Stimulated activated CD4-positive, alpha-beta T cell treated with anti-CD3 and anti-CD28 coated beads, TNF-alpha, amount 100 ng/mL, for 4 hours (primary cell): ENCODE measurements at places on chromosomes 6 and 20.

GRCh38 chr6:118867181-118867580 is 26.8 kb upstream of the ASF1A start:
- no peak for DNase-seq

DNA sequence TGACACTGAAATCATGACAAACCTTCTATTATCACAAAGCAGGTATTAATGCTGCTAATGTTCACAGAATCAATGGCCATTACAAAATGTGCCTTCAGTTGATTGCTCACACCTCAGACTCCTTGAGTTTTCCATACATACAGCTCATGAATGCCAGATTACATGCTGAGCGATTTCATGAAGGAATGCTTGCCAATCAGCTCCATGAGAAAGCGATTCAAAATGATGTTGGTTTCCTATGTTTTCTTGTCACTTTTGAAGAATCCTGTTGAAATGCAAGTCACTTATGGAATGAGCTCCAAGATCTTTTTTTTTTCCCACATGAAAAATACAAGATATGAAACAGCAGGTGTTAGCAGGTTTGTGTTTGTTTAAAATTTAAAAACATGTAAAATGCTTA is 71.4 kb upstream of the SHLD1 start:
- no peak for DNase-seq

- DNase-seq, result no peak
These were observed 13.9 kb downstream of the JARID2 start for GRCh38 chr6:15259766-15260098.

GRCh38 chr6:16823718-16824352 is 62.6 kb upstream of the ATXN1 start:
- no peak for DNase-seq

DNA sequence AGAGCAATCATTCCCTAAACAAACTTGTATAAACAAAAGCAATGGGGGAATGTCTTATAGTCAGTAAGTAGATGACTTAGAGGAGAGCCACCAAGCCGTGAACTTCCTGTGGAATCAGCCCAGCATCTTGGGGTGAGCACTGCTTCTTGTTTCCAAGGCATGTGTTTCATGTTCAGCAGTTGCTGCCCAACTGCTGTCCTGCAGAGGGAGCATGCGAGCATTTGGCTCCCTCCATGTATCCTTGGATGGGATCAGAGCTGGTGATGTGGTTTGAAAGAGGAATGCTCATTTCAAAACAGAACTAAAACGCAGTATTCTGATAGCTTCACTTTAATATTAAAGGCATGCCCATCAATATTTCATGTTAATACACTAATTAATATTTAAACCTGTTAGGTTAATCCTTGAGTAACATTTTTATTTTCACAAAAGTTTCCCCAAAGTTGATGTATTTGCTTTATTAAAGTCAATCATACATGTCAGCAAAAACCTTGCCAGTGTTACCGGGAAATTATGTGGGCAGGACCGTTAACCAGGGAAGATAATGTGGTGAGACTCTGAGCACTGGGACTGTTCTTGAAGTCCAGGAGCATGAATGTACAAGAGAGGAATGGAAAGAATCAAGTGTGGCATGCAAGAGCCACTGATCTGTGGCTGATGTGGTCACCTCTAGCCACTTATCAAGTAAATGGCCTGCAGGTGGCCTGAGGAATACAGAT is 172.1 kb upstream of the GGTLC1 start:
- no peak for DNase-seq

DNA sequence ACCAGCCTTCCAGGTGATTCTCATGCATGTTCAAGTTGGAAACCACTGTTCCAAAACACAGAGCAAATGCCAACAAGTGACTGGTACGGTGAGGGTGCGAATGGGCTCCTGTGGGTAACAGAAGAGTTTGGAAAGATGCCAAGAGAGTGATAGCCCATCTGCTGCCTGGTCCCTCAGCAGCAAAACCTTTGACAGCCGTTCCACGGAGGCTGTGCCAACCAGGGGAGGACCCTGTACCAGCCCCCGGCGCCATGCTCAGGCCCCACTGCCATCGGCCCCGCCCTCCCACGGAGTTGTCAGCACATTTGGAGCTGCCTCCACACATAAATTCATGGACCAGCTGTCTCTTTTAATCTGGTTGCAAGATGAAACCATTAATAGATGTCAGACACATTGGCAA is 4.4 kb upstream of the PTPRT start:
- no peak for DNase-seq

DNA sequence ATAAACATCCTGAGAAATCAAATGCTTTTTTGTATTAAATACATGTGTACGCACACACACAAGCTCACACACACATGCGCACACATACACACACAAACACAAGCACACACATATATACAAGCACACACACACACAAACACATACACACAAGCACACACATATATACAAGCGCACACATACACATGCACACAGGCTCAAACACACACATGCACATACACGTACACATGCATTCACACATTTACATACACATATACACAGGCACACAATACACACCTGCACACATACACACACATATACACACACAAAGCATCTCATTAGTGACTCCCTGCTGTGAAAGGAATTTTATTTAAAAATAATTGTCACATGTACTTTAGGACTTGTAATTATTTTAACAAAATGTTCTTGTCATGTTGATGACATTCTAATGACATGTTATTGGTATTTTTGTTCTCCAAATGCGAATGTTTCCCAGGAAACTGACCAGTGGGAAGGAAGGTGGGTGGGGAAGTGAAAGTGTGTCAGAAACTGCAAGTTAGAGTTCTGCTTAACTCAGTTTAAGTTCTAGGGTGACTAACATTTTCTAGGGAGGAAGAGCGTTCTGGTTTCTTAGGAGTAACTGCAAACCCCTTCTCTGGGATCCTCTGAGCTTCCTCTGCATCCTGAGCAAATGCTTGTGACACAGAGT is 113.9 kb upstream of the ZNF217 start:
- no peak for DNase-seq

DNA sequence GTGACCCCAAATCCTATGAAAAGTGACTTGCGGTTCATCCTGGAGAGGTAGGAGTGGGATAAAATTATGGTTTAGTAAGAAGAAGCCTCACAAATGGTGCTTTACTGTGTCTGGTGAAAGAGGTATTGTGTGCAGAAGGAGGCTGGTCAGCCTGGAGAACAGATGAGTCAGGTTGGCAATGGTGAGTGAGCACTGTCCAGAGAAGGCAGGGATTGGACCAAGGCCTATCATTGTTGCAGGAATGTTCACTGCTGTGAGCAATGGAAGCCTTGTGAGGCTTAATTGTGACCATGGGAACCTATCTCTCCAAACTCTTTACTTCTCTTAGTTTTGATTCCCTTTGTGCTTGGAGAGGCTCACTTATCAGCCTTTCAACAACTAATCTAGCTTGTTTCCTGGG is 89.0 kb upstream of the KCNK16 start:
- DNase-seq, result no peak

- no peak for DNase-seq
These were observed 43.4 kb downstream of the CPXM1 start for GRCh38 chr20:2757001-2757400.

DNA sequence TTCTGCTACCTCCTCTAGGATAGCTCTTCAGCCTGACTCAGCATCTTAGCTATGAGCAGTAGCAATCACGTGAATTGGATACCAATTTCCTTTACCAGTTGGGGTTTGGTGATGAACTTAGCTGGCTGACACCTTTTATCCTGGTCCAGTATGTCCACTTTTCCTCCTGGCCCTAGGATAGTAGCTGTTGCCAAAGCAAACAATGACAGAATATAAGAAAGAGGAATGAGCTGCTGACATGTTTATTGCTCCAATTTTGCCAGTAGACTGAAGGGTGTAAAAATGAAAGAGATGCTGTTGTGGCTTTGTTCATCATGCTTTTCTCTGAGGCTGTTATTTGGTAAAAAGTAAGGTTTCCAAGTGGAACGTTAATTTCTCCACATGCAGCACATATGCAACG is 168.3 kb upstream of the JAG1 start:
- DNase-seq, result no peak

DNA sequence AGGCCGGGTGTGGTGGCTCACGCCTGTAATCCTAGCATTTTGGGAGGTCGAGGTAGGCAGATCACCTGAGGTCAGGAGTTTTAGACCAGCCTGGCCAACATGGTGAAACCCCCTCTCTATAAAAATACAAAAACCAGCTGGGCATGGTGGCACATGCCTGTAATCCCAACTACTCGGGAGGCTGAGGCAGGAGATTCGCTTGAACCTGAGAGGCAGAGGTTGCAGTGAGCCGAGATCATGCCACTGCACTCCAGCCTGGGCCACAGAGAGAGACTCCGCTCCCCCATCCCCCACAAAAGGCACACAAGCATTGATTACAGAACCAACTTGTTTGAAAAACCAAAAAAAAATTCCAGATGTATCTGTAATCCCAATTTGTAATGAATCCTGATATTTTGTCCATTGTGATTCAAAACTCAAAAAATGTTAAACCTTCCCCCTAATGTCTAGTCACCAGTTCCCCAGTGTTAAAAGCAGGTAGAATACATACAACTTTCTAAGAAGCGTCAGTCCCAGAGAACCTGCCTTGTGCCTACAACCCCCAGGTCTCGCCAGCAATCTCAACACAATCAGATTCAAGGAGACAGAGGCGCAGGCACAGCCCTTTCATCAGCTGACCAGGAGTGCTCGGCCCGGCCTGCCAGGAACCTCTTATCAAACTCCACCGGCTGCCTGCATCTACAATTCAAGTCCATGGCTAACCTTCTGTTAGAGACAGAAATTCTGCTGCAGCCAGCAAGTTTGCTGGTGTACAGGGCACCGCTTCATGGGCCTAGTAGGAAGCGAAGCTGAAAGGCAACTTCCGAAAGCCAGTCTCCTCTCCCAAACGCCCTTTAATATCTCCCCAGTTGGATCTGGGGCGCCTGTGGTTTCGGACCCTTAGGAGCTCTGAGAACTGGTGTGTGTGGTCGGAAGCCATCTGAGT is 2.1 kb downstream of the EZR start:
- DNase-seq, result no peak

GRCh38 chr20:44208770-44209169 is 1.8 kb downstream of the OSER1 start:
- no peak for DNase-seq

DNA sequence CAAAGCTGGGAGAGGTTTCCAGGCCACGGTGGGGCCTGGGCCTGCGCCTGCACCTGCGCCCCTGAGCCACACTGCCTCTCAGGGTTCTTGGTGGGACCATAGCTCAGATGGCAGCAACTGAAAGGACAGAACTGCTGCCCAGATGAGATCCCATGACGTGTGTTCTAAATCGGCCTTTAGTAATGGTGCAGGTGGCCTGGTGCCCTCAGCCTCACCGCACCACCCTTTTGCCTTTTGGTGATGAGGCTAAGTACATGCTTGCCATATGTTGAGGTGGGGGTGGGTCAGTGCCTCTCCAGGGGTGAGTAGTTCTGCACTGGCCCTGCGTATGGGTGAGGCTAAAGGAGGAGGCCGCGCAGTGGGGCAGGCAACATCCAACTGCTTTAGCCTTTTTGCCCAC is 7.4 kb downstream of the PSMG4 start:
- DNase-seq, result no peak

- DNase-seq, result no peak
These were observed 100.3 kb downstream of the TMEM242 start for GRCh38 chr6:157223021-157223430.

DNA sequence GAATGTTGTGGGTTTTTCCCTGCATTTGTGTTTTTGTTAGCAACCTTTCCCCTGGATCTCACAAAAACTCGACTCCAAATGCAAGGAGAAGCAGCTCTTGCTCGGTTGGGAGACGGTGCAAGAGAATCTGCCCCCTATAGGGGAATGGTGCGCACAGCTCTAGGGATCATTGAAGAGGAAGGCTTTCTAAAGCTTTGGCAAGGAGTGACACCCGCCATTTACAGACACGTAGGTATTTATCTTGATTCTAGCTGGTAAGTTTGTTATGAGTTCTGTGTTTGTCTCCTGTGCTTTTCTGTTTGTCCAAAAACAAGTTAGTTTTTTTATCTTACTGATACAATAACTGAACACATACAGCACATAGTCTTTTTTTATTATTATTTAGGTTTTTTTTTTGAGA is 3.0 kb downstream of the SLC25A27 start:
- DNase-seq, result no peak

GRCh38 chr6:146819596-146820320 is 221.0 kb downstream of the ADGB start:
- no peak for DNase-seq

DNA sequence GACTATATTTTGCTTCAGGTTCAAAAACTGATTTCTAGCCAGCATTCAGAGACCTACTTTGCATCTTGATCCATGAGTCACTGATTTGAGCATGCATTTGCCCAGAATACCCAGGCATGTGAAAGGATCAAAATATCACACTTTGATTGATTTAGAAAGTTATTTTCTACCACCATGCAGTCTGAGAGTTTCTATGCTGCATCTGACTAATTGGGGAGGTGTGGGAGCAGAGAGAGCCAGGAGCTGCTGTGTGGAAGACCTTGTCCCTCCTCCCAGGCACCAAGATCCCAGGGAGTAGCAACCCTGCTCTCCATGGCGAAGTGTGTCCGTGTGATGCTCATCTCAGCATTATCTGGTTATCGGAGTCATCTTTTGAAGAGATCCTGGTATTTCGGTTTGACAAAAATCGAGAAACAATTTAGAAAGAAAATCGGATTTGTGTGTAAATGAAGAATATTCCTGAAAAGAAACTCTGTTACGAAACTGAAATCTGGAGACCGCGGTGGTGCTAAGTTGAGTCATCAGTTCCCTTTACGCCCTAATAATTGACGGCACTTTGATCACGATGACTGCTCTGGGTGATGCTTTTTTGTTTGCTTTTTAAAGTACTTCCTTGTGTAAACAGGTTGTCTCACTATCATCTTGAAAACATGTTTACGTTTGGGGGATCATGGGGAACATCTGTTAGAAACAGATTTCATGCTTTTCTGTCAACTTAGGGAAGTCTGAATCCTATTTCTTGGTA is 193.4 kb downstream of the BACH2 start:
- no peak for DNase-seq

DNA sequence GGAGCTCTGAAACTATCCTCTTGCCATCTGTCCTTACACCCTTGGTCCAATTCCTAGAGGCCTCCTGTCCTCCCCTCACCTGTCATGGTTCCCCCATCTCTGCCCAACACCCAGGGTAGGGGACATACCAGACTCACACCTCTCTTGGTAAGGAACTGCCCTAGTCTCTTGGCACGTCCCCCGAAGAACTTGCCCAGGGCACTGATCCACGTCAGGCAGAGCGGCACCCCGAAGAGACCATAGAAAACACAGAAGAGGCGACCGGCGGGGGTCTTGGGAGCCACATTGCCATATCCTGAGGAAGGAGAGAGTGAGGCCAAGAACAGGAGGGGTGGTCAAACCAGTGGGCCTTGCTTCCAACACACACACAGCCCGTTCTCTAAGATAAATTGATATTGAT is 34.8 kb downstream of the KCNK5 start:
- no peak for DNase-seq
